ENCODE measurements at places on chromosomes 5 and 9. TPM values are rescaled to one million over a fixed set of nuclear protein-coding genes. Genes with fewer than 3 reads are reported as not detected.

DNA sequence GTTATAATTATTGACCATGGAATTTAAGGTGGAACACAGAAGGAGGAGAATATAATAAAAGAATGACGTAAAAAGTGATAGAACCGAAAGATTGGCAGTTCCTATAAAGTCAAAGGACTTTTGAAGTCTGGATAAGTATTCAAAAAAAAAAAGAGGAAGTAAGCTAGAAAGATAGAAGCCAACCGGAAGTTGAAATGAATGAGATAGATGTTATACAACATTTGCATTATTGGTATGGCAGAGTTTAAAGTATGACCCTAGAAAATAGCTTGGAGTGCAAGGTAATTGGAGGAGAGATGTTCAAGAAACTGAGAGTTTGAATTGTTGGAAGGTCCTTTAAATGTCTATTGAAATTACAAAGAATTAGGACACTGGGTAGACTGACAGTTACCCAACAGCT is 293.6 kb downstream of the FER start:
- H3K4me3 ChIP-seq = no peak overlapping the region
- no peak for DNase-seq
- H3K4me1 ChIP-seq = peaks cover 4% of the 10 kb centered on the region

DNA sequence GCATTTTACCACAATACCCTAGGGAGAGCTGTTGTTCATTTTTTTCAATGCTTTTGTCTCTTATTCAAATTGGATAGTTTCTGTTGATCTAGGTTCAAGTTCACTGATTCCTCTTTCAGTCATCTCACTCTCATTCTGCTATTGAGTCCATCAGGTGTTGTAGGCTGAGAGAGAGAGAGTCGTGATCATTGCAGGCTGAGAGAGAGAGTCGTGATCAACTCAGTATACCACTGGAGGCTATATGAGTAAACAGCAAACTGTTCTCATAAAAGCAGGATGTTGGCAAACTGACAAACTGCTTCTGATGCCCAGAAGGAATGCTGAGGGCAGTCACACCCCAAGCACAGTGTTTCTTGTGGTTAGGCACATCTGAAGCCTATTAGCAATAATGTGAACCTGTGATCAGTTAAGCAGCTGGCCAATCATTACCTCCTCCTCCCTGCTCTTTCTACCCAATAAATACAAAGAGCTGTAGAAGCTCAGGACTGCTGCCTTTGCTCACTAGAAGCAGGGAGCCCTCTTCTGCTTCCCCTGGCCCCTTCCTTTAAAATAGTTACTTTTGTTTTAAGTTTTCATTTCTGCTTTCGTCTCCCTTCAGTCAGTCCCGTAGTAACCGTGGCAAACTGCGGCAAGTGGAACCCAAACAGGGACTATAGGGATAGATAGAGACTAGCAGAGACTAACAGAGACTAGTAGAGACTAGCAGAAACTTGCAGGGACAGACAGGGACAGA is 476.1 kb upstream of the ACO1 start:
- H3K4me1 ChIP-seq = no peaks in the 10 kb centered on the region
- no peaks in the 10 kb centered on the region for H3K36me3 ChIP-seq
- no peaks in the 10 kb centered on the region for H3K27me3 ChIP-seq
- DNase-seq = no peak
- no peak overlapping the region for H3K27ac ChIP-seq

Gene SLCO6A1
- total RNA-seq = 0.43 TPM

Gene IRX2
- 31.4 TPM for total RNA-seq

- no peaks in the 10 kb centered on the region for H3K36me3 ChIP-seq
- peaks cover 10% of the 10 kb centered on the region for H3K4me1 ChIP-seq
- no peak overlapping the region for H3K27ac ChIP-seq
- H3K27me3 ChIP-seq = no peaks in the 10 kb centered on the region
- no peak overlapping the region for H3K4me3 ChIP-seq
- no peak for DNase-seq
These were observed 155.5 kb downstream of the ESM1 start for GRCh38 chr5:54829676-54830535.

DNA sequence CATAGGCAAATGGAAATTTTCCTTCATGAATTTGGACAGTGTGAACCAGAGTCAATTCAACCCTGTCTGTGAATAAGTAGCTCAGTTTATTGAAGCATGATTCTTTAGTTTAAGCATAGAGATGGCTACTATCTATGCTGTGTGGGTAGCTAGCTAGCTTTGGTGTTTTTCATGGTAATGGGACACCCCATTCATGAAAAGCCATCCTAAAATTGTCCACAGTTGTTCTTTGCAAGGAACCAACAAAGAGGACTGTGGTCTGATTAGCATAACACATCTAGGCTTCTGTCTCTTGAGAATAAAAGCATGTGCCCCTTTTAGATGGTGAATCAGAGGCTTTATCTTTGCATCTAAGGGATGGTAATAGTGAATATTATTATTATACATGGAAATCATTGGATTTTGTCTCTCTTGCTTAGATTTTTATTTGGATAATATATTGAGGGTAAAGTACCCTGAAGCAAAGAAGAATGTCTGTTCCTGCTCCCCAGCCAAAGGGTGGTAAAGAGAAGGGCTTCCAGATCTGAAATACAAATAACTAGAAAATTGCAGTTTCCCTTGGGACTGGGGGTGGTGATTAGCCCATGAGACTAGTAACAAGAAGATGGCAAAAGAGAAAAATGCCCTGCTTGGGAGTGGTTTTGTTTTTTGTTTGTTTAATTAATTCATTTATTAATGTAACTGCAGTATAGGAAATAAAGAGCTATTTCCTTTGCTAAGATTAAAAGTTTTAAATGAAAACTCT is 624.2 kb upstream of the ZNF608 start:
- peaks cover 5% of the 10 kb centered on the region for H3K36me3 ChIP-seq
- no peak overlapping the region for H3K4me3 ChIP-seq
- peaks cover 37% of the 10 kb centered on the region for H3K4me1 ChIP-seq
- no peak overlapping the region for H3K27ac ChIP-seq

Gene BTNL8
- total RNA-seq = 0.87 TPM

Measured in type B pancreatic cell (in vitro differentiated cells).